ENCODE measurements at places on chromosomes 11 and 22.

GRCh38 chr11:111586388-111586831, 15.8 kb upstream of the SIK2 start:
- H3K4me3 ChIP-seq: no peak overlapping the region
- H3K4me1 ChIP-seq: no peaks in the 10 kb centered on the region
- H3K27ac ChIP-seq: no peak overlapping the region
- H3K27me3 ChIP-seq: peaks cover 2% of the 10 kb centered on the region
- H3K36me3 ChIP-seq: no peaks in the 10 kb centered on the region

DNA sequence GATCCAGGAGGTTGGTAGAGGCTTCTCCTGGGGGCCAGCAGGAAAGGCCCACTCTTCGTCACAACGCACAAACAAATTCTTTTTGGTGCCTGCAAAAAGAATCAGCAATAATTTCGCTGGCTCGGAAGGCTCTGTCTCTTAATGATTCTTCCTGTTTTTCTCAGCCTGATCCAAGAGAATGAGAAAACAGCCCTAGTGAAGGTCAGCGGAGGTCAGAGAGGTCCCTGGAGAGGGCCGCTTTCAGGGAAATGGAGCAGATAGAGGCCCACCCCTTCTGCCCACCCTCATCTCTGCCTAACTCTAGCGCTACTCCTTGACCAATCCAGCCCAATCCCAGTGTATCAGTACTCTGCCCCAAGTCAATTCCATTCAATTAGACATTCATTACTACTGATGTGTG, 19.2 kb downstream of the LRRC55 start:
- H3K27me3 ChIP-seq: no peaks in the 10 kb centered on the region
- H3K36me3 ChIP-seq: no peaks in the 10 kb centered on the region
- peaks cover 56% of the 10 kb centered on the region for H3K4me1 ChIP-seq

DNA sequence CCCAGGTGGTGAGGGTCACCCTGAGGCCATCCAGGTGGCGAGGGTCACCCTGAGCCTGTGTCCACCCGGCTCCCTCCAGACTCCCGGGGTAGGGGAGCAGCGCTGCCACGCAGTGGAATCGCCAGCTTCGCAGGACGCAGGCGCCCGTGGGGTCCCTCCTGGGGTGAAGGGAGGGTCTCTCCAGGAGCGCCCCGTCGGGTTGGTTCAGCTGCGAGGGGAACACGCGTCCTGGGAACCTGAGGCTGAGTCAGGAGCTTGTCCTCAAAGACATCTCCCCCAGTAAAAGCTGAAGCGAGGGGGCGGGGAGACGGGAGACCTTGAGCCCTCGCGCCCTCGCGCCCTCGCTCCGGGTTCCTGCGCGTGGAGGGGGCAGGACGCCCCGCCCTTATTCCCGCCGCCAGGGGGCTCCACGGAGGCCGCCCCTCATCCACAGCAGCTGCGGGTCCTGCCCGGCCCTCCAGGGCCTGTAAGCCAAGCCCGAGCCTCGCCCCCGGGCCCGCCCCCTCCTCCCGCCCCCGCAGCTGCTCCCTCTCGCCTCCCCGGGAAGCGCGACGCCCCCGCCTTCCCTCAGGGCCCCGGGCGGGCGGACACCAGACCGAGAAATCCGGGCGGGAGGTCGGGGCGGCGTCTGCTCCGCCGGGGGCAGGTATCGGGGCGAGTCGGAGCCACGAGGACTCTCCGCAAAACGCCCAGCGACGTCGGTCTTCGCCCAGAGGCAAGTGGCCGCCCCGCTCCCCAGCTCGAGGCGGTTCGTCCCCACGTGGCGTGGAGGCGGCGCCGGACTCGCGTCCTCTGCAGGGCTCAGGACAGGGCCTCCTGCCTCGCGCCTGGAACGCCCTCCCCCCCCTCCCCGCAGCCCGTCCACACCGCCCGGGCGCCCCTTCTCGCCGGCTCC, 22.8 kb downstream of the PIM3 start:
- no peak overlapping the region for H3K4me3 ChIP-seq
- no peak overlapping the region for H3K27ac ChIP-seq
- no peak for DNase-seq

GRCh38 chr11:34147581-34147980, 42.2 kb downstream of the NAT10 start:
- no peaks in the 10 kb centered on the region for H3K27me3 ChIP-seq
- no peak for DNase-seq
- H3K4me3 ChIP-seq: no peak overlapping the region
- H3K4me1 ChIP-seq: no peaks in the 10 kb centered on the region
- H3K36me3 ChIP-seq: peaks cover 87% of the 10 kb centered on the region

DNA sequence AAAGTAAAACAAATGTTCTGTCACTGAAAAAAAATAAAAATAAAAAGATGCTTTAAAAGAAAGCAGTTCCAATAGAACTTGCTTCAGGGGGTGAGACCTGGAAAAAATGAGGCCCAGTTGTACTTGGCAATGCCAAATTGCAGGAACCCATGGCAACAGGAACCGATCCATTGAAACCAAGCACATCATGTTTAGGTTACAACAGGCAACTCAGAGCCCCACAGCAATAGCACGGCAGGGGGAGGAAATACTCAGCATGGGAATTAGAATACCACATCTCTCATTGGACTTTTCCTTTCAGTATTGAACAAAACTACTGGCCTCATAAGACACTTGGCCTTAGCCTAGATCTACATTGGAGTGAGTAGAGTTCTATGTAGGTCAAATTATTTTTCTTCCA, 84.3 kb downstream of the MSANTD4 start:
- DNase-seq: no peak
- H3K4me1 ChIP-seq: no peaks in the 10 kb centered on the region
- H3K36me3 ChIP-seq: no peaks in the 10 kb centered on the region

- no peak overlapping the region for H3K27ac ChIP-seq
- peaks cover 4% of the 10 kb centered on the region for H3K36me3 ChIP-seq
- no peak for DNase-seq
- no peaks in the 10 kb centered on the region for H3K4me1 ChIP-seq
These were observed 31.8 kb upstream of the HSPA8 start for GRCh38 chr11:123093739-123094138.

DNA sequence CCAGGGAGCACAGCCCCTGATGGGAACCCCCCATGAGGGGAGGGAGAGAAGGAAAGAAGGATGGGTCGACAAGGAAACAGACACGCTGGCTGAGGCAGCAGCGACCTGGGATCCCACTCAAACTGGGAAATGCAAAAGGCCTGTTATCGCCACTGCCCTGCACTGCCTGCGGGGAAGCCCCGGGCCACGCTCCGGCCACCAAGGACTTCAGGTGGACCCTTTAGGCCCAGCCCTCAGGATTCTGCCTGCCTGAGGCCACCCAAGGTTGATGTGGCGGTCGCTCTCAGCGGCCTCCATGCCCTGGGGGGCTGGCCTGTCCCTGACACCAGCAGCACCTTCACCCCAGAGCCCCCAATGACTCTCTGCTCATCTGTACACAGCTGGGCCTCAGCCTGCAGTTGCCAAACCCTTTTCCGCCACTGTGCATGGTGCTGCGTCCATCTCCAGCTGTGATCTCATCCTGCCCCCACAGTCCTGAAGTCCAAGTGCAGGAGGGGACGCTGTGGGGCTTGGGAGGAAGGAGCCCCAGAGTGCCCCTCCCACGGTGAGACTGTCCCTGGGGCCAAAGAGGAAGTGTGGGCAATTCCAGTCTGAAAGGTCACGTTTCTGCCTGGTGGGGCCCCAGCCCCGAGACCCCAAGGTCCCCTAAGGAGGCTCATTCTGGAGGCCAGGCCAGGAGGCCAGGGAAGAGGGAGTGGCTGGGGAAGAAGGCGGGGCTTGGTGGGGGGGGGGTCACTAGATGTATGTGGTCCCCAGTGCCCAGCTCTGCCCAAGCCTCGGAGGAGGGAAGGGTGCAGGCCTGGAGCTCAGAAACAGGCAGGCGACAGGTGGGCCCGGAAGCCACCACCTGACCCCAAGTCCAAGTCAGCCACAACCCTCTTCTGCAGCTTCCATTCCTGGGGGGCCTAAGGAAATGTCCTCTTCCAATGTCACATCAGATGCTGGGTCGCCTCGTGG, 31.6 kb downstream of the OSBPL5 start:
- no peak overlapping the region for H3K4me3 ChIP-seq
- H3K27me3 ChIP-seq: no peaks in the 10 kb centered on the region
- H3K4me1 ChIP-seq: peaks cover 40% of the 10 kb centered on the region
- H3K36me3 ChIP-seq: no peaks in the 10 kb centered on the region
- no peak overlapping the region for H3K27ac ChIP-seq

GRCh38 chr11:115720602-115721245, 216.5 kb upstream of the CADM1 start:
- peaks cover 12% of the 10 kb centered on the region for H3K27me3 ChIP-seq
- DNase-seq: no peak
- no peak overlapping the region for H3K4me3 ChIP-seq
- peaks cover 29% of the 10 kb centered on the region for H3K4me1 ChIP-seq
- no peak overlapping the region for H3K27ac ChIP-seq
- H3K36me3 ChIP-seq: no peaks in the 10 kb centered on the region

DNA sequence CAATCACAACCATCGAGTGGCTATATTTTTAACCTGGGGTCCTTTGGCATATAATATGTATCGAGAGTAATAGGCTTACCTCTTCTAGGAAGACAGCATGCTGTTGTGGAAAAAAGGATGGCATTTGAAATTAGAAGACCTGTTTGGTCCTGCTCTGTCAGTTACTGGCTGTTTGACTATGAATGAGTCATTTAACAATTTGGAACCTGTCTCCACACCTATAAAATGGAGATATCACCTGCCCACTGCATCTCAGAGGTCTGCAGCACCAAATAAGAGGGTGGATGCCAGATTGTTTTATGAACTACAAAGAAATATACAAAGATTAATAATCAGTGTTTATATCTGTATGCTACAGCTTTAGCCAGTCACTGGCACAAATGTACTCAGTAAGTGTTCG, 60.8 kb downstream of the SLC25A17 start:
- no peak for DNase-seq
- H3K4me1 ChIP-seq: no peaks in the 10 kb centered on the region
- no peaks in the 10 kb centered on the region for H3K27me3 ChIP-seq
- no peak overlapping the region for H3K27ac ChIP-seq
- no peak overlapping the region for H3K4me3 ChIP-seq
- H3K36me3 ChIP-seq: no peaks in the 10 kb centered on the region

DNA sequence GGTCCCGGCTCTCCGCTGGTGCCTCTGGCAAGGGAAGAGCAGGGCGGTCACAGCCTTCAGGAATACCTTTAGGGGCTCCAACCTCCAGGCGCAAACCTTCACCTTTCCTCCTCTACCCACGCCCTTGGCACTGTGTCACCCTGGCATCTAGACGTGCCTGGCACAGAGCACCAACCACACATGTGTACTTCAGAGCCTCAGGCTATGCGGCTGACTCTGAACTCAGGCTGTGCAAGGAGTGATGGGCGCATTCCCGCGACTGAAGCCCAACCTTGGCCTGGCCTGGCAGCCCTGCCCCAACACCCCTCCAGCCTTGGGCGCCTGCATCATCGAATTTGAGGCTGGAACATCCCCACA, 11.4 kb downstream of the SCARF2 start:
- DNase-seq: no peak
- H3K27ac ChIP-seq: no peak overlapping the region
- H3K36me3 ChIP-seq: peaks cover 31% of the 10 kb centered on the region
- H3K27me3 ChIP-seq: peaks cover 38% of the 10 kb centered on the region

- no peaks in the 10 kb centered on the region for H3K36me3 ChIP-seq
- H3K4me1 ChIP-seq: peaks cover 26% of the 10 kb centered on the region
- peaks cover 56% of the 10 kb centered on the region for H3K27me3 ChIP-seq
- no peak overlapping the region for H3K27ac ChIP-seq
- DNase-seq: no peak
- no peak overlapping the region for H3K4me3 ChIP-seq
These were observed 2.6 kb downstream of the PHLDA2 start for GRCh38 chr11:2926611-2927051.

DNA sequence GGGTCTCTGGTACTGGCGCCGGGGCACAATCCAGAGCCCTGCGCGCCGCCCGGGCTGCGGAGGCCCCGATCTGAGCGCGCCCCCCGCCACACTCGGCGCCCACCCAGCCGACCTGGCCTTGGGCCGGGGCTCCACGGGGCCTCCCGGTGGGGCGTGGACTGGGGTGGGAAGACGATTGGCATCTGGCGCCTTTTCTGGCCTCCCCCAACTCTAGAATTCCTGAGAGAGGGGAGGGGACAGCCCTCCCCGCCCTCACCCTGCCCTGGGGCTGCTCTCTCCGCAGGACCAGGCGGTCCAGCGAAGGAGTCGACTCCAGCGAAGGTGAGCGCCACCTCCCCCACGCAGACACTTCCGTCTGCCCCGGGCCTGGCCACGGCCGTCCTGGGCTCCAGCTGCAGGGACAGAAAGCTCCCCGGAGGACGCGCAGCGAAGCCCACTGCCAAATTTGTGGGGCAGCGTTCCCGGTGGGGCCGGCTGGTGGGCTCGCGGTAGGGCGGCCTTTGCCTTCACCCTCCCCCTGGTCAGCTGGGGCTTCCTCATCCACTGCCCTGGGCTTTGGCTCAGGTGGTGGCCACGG, 593 bp downstream of the SSH3 start:
- H3K4me1 ChIP-seq: peaks cover 42% of the 10 kb centered on the region
- no peaks in the 10 kb centered on the region for H3K27me3 ChIP-seq
- H3K27ac ChIP-seq: no peak overlapping the region

DNA sequence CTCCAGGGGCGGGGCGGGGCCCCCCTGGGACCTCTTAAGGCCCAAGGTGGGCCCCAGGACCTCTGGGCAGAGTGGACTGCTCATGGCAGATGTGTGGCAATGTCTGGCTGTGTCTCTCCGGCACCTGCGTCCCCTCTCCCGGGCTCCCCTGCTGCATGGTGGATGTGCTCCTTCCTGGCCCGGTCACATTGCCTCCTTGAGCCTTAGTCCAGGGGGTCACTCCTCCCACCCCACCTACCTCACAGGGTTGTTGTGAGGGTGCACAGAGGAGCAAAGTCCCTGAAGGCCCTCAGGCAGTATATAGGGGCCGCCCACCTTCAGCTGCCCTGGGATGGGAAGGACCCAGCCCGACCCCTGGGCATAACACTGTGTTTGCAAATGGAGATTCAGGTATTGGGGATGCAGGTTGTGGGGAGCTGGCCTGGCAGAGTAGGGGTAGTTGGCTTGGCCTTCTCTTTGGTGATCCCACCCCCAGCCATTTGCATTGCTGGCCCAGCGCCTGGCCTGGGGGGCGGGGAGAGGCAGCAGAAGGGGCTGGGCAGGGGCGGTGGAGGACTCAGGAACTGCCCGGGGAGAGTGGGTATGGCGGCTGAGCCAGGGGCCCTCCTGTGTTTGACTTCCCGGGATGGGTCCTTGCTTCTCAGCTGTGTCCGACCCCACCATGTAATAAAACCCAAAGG, 11.3 kb downstream of the KCTD17 start:
- no peak overlapping the region for H3K27ac ChIP-seq
- H3K27me3 ChIP-seq: peaks cover 2% of the 10 kb centered on the region
- H3K4me3 ChIP-seq: no peak overlapping the region
- H3K36me3 ChIP-seq: peaks cover 20% of the 10 kb centered on the region

DNA sequence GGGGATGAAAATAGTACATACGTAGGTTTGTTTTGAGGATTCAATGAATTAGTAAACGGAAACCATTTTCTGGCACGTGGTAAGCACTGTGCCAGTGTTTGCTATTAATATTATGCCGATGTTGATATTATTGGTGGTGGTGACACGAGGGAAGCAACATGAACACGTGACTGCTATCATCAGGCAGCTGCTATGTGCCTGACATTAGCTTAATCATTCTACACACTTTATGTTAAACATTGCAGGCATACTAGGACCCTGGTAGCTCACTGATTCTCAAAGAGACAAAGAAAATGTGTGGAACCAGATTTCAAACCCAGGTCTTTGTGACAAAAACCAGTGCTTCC, 656 bp downstream of the SRRD start:
- H3K36me3 ChIP-seq: peaks cover 35% of the 10 kb centered on the region
- peaks cover 20% of the 10 kb centered on the region for H3K4me1 ChIP-seq
- peak overlapping the region; percentile 90 for H3K4me3 ChIP-seq
- H3K27me3 ChIP-seq: no peaks in the 10 kb centered on the region

- H3K4me1 ChIP-seq: peaks cover 4% of the 10 kb centered on the region
- no peak overlapping the region for H3K4me3 ChIP-seq
- H3K36me3 ChIP-seq: peaks cover 78% of the 10 kb centered on the region
- no peak for DNase-seq
- no peak overlapping the region for H3K27ac ChIP-seq
- no peaks in the 10 kb centered on the region for H3K27me3 ChIP-seq
These were observed 24.6 kb downstream of the INCENP start for GRCh38 chr11:62148271-62148980.

Data from muscle of leg (tissue), 16 donors.